ENCODE measurements at places on chromosomes 2 and 18.

- H3K27ac ChIP-seq, result no peak overlapping the region
- H3K27me3 ChIP-seq, result no peaks in the 10 kb centered on the region
- peaks cover 7% of the 10 kb centered on the region for H3K4me1 ChIP-seq
Observed at GRCh38 chr18:69900941-69901340, 46.7 kb downstream of the CD226 start.

DNA sequence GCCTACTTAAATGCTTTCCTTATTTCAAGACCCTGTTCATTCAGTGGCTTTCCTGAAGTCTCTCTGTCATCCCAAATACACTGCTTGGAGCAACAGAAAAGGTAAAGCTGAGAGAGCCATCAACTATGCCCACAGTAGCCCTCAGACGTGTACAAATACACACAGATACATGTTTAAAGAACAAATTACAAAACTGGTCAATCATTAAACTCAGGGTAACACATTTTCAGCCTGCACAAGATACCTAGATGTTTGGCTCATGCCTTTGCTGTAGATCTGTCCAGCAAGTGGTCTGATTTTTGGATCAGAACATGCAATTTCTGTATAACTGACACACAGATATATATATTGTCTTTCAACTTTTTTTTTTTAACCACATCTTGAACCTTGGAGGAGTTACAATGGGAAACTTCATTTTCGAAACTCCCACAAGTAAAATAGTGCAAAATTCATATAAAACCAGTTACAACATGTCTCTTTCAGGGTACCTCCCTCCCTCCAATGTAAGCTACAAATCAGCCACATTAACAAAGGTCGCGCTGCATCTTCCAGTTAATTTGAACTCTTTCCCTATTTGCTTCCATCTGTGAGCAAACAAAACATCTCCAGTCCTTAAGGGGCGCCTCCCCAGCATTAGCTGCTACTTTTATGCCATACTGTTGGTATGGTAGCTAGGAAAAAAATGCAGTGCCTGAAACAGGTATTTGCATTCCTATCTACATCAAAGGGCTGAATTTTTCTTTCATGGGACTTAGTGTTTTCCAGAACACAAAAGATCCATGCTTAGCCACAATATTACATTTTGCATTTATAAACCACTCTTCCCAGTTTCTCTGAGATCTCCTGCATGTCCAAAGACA lies 311.9 kb downstream of the NRXN1 start:
- no peak for DNase-seq
- no peak overlapping the region for H3K27ac ChIP-seq
- no peak overlapping the region for H3K4me3 ChIP-seq
- H3K27me3 ChIP-seq, result no peaks in the 10 kb centered on the region
- H3K4me1 ChIP-seq, result peaks cover 7% of the 10 kb centered on the region

DNA sequence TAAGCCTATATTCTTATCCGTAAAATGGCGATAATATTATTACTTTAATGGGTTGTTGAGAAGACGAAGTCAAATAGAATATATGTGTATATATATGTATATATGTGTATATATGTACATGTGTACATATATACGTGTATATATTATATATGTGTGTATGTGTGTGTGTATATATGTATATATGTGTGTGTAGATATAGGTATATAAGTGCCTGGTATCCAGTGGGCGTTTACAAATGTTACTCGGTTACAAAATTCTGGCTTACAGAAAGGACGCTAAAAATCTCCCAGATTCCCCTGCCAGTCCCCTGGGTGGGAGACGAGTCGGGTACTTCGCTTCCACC lies 295 bp upstream of the MTX2 start:
- H3K4me3 ChIP-seq, result peak overlapping the region; percentile 96
- H3K27ac ChIP-seq, result no peak overlapping the region
- peaks cover 33% of the 10 kb centered on the region for H3K27me3 ChIP-seq
- DNase-seq, result no peak

DNA sequence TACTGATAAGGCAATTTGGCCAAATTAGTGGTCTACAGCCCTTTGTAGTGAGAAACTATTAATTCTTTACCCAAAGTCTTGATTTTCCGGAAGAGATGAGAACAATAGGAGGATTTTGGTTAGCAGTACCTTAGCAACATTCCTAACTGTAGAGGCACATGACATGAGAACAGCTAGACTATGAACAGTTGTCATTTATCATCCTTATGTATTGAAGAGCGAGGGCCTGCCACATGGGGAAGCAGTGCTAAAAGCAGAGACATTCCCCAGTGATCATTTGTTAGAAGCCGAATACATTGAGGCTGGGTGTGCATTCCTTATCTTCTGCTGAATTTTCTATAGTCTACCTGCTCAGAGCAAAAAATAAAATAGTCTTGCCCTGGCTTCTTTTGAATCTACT lies 65.2 kb downstream of the RBBP8 start:
- no peak for DNase-seq
- peaks cover 12% of the 10 kb centered on the region for H3K36me3 ChIP-seq
- H3K27ac ChIP-seq, result no peak overlapping the region

DNA sequence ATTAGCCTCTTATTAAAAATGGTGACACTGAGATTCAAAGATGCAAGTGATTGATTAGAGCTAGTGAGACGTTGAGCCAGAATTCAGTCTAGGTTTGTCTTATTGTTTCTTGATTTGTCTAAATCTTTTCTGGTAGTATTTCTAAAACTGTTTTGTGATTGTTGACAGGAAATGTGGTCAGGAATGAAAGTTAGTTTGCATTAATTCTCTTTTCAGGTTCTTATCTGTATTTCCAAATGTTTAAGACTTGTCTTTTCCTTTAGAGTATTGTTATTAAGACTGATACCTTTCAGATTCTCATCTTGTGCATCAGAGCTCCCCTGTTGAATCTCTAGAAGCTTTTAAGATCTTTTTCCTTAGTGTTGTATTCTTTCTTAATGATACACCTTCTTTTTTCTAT lies 89.3 kb downstream of the MBD5 start:
- H3K36me3 ChIP-seq, result peaks cover 4% of the 10 kb centered on the region
- H3K27ac ChIP-seq, result no peak overlapping the region
- DNase-seq, result no peak
- no peaks in the 10 kb centered on the region for H3K4me1 ChIP-seq
- H3K4me3 ChIP-seq, result no peak overlapping the region

DNA sequence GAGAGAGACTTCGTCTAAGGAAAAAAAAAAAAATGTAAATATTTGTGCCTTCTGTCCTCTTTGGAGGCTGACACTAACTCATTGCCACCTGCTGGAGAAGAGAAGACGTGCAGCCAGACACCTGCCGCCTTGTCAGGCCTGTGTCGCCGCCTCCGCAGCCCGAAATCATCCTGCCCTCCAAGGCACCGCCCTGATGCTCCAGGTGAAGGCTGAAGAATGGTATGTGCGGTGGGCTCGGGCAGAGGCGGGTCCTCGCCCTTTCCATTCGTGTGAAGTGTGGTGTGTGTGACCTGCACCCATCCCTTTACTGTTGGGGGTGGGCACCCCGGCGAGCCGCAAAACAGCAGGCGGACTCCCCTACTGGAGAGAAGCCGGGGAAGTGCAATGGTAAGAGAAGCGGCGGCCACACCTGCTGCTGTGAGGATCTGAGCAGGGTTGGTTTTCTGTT lies 60.4 kb downstream of the FAM161A start:
- peaks cover 14% of the 10 kb centered on the region for H3K27me3 ChIP-seq
- H3K36me3 ChIP-seq, result no peaks in the 10 kb centered on the region
- DNase-seq, result peak; percentile 64
- H3K27ac ChIP-seq, result no peak overlapping the region
- H3K4me1 ChIP-seq, result peaks cover 19% of the 10 kb centered on the region

DNA sequence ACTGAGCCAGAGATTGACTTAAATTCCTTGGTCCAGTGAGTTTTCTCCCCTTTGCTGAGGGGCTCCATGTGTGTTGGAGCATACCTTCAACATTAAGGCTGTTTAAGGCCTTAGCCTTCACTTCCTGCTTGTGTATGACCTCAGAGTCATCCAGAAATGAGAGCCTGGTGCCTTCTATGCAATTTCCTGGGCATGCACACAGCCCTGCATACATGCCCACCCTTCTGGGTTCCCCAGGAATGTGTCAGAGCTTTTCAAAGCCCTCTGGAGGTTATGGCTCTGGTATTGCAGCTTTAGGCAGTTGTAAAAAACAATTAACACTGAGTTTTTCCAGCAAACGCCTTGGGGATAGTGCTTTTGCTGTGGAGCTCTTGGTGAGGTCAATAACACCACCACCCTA lies 16.7 kb downstream of the IL1R1 start:
- H3K36me3 ChIP-seq, result no peaks in the 10 kb centered on the region
- H3K4me1 ChIP-seq, result peaks cover 4% of the 10 kb centered on the region
- H3K27me3 ChIP-seq, result no peaks in the 10 kb centered on the region
- no peak overlapping the region for H3K4me3 ChIP-seq
- no peak for DNase-seq

DNA sequence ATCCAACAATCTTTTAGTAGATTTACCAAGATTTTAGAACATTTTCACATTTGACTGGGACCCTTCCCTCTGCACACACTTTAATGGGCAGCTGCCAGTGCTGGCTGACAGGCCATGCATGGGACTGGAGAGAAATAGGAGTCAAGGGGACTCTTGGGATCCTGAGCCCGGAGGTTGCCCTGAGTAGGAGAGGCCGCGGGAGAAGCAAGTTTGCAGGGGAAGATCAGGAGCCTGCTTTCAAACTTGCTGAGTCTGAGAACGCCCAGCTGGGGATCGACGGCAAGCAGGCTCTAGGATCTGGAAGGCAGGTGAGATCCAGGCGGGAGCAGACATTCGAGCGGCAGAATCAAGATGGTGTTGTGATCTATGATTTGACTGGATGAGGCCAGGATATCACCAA lies 186.1 kb downstream of the HDAC4 start:
- H3K27me3 ChIP-seq, result no peaks in the 10 kb centered on the region
- H3K4me1 ChIP-seq, result peaks cover 72% of the 10 kb centered on the region
- peaks cover 6% of the 10 kb centered on the region for H3K36me3 ChIP-seq
- no peak for DNase-seq
- peak overlapping the region; percentile 69 for H3K27ac ChIP-seq

DNA sequence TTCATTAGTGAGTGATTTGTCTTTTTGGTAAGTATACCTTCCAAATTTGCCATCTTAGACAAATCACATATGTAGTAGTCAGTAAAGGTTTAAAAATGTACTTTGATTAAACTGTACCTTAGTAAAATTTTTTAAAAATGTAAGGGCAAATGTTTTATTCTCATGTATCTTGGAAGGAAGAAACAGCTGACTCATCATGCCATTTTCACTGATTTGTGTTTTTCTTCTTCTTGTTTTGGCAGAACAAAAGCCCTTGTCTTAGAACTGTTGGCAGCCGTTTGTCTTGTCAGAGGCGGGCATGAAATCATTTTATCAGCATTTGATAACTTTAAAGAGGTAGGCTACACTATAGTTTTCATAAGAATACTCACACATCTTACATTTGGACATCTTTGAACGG lies 136.5 kb downstream of the PRPF40A start:
- no peak for DNase-seq
- no peak overlapping the region for H3K4me3 ChIP-seq
- no peak overlapping the region for H3K27ac ChIP-seq
- peaks cover 16% of the 10 kb centered on the region for H3K4me1 ChIP-seq
- H3K36me3 ChIP-seq, result peaks cover 18% of the 10 kb centered on the region

- H3K27me3 ChIP-seq, result no peaks in the 10 kb centered on the region
- no peak for DNase-seq
- no peak overlapping the region for H3K4me3 ChIP-seq
- H3K36me3 ChIP-seq, result peaks cover 20% of the 10 kb centered on the region
- peaks cover 12% of the 10 kb centered on the region for H3K4me1 ChIP-seq
Observed at GRCh38 chr2:149575752-149576151, 11.8 kb downstream of the MMADHC start.

- no peak overlapping the region for H3K27ac ChIP-seq
- H3K36me3 ChIP-seq, result no peaks in the 10 kb centered on the region
- peaks cover 23% of the 10 kb centered on the region for H3K4me1 ChIP-seq
- no peak for DNase-seq
Observed at GRCh38 chr2:200278694-200279316, 27.7 kb upstream of the SPATS2L start.

- H3K4me1 ChIP-seq, result no peaks in the 10 kb centered on the region
- peaks cover 2% of the 10 kb centered on the region for H3K36me3 ChIP-seq
- no peaks in the 10 kb centered on the region for H3K27me3 ChIP-seq
- DNase-seq, result no peak
Observed at GRCh38 chr2:133790711-133791110, 222.4 kb upstream of the NCKAP5 start.

DNA sequence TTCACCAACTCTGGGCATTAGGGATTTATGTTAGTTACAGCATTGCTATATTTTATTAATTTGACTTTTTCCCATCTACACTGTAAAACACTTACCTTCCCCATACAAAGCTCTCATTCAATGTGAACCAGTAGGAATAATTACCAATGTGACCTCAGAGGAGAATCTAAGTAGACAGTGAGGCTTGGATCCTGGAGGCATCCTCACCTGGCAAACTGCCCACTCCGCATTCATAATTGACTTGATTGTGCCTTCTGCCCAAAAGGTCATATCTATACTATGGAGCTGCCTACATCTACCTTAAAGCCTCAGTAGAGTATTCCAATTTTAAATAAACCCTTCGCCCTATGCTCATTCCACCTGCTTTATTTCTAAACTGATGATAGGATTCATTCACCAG lies 45.4 kb upstream of the SCN1A start:
- no peaks in the 10 kb centered on the region for H3K4me1 ChIP-seq
- H3K27ac ChIP-seq, result no peak overlapping the region
- H3K36me3 ChIP-seq, result no peaks in the 10 kb centered on the region
- H3K27me3 ChIP-seq, result no peaks in the 10 kb centered on the region
- no peak overlapping the region for H3K4me3 ChIP-seq

DNA sequence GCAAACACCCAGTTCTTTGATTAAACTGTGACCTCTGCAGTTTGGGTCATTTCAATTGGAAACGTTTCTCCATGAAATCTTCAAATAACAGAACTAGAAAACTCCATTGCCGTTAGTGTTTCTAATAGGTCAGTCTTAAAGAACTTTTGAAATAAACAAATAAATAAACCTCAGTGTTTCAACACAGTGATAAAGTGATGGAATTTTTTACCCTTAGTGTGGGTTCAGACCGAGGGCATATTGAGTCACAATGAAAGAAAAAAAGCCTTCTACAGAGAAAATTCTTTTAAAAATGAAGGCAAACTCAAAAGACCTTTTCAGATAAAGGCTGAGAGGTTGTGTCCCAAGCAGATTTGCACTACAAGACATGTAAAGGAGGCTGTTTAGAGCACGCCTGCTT lies 149.6 kb downstream of the NCKAP5 start:
- peaks cover 78% of the 10 kb centered on the region for H3K4me1 ChIP-seq
- peak overlapping the region; percentile 54 for H3K4me3 ChIP-seq
- no peaks in the 10 kb centered on the region for H3K27me3 ChIP-seq

GRCh38 chr2:193276069-193276468 lies 1081.3 kb upstream of the TMEFF2 start:
- DNase-seq, result no peak
- H3K4me1 ChIP-seq, result no peaks in the 10 kb centered on the region
- no peak overlapping the region for H3K27ac ChIP-seq
- H3K4me3 ChIP-seq, result no peak overlapping the region
- no peaks in the 10 kb centered on the region for H3K36me3 ChIP-seq

- H3K4me3 ChIP-seq, result no peak overlapping the region
- no peak for DNase-seq
- no peak overlapping the region for H3K27ac ChIP-seq
- no peaks in the 10 kb centered on the region for H3K36me3 ChIP-seq
- H3K27me3 ChIP-seq, result no peaks in the 10 kb centered on the region
Observed at GRCh38 chr2:59149271-59149670, 908.1 kb upstream of the FANCL start.

DNA sequence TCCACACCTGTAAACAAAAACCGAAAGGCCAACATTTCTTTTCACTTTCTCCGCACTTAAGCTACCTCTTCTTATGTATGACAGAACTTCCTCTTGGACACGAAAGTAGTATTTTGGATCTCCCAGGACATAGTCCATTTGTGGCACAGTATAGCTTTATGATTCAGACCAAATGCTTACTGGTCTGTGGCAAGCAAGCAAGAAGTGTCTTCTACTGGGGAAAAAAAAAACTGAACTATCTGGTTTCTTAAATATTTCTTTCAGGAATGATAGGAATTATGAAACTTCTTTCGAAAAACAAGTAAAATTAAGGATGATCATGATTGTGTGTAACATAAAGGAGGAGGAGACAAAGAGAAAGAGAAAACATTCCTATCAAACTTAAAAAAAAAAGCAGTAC lies 33.6 kb downstream of the SRBD1 start:
- no peak overlapping the region for H3K4me3 ChIP-seq
- DNase-seq, result no peak
